ENCODE measurements at places on chromosomes 16 and 17.

- no peak for DNase-seq
Observed at GRCh38 chr17:32862940-32863339, 14.0 kb downstream of the MYO1D start.

DNA sequence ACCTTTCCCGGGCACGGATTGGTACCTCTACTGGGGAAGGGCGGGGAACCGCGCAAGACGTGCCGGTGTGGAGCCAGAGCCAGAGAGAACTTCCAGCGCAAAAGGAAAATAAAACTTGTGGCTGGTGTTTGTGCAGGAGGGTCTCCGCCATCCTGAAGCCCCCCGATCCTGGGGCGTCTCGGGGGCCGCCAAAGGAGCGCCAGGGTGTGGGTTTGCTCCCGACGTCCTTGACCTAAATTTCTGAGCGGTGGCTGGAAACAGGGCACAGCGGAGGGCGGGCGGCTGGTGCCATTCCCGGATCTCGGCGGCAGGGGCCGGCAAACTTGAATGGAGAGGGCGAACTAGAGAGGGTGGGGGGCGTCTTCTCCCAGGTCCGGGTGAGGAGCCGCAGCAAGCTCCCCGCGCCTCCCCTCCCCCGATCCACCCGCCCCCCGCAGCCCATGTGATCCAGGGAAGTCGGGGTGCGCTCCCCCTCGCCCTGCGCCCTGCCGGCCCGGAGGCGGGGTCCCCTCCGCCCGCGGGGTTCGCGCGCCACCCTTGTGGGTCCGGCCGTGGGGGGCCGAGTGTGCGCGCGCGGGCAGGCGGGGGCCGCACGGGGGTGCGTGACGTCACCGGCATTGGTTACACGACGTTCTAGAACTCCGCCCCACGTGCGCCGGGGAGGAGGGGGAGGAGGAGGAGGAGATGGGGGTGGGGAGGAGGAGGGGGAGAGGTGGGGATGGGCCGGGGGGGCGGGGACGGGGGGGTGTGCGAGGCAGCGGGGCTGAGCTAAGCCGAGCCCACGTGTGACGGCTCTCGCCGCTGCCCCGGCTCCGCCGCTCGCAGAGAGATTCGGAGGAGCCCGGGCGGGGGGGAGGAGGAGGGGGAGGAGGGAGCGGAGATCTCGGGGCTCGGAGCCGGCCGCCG is at the start of gene MSI2:
MSI2 (plus strand) TSS at position 748 of the 906 bp plus-strand sequence. CDS start 220 bp downstream, outside the sequence.
- peak; percentile 91 for DNase-seq

DNA sequence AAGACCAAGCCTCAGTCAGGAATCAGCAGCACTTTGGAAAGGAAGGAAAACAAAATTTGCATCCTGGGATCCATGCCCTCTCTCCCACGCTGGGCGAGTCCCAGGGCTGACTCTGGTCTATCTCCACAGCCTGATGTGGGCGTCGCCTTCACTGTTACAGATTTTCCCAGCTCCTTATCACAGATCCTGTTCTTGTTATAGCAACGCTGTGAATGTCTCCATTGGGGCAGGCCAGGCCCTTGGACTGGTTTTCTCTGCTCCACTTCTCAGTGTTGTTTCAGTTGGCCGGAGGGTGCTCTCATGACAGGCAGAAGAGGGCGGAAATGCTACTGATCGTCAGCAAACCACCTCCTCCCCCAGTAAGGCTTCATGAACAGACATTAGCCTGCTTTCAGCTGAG is 127.9 kb upstream of the CDH11 start:
- no peak for DNase-seq

- no peak for DNase-seq
Observed at GRCh38 chr16:9836118-9836736, 346.0 kb downstream of the GRIN2A start.

DNA sequence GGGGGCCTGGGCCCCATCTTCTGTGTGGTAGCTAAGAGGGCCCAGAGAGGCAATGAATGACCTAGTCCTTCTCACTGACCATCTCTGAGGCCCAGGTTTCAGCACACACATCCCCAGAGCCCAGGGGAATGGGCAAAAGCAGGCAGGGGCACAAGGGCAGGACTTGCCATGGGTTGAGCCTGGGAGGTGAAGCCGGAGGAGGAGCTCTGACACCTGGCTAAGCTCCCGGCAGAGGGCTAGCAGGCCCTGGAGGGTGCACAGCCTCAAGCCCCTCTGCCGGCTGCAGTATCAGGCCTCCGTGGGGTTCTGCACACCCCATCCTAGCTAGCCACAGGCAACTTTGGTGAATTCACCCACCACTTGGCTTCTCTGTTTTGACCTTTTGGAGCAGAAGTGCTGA is 5.3 kb downstream of the SRCIN1 start:
- DNase-seq: no peak
